Stimulated activated CD8-positive, alpha-beta memory T cell treated with anti-CD3 and anti-CD28 coated beads, Interleukin-4, amount 100 ng/mL, for 1 hour (primary cell): ENCODE measurements at places on chromosomes 4 and X.

- DNase-seq, result no peak
Observed at GRCh38 chr4:169220854-169221411, 49.8 kb downstream of the SH3RF1 start.

GRCh38 chr4:77349364-77349763, 192.4 kb downstream of the CCNG2 start:
- DNase-seq, result no peak

DNA sequence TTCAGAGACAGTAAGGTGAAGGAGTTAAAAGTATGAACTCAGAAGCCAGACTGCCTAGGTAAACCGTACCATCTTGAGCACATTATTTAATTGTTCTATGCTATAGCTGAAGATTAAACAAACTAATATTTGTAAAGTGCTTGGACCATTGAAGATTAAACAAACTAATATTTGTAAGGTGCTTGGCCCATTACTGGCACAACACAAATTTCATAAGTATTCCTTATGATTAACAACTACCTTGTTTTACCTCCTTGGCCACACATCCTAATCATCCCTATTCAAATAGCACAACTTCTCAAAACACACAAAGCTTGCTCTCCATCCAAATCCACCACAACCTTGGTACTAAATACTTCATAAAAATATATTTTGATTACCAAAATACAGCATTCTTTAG, 137.0 kb downstream of the PPP3CA start:
- no peak for DNase-seq

DNA sequence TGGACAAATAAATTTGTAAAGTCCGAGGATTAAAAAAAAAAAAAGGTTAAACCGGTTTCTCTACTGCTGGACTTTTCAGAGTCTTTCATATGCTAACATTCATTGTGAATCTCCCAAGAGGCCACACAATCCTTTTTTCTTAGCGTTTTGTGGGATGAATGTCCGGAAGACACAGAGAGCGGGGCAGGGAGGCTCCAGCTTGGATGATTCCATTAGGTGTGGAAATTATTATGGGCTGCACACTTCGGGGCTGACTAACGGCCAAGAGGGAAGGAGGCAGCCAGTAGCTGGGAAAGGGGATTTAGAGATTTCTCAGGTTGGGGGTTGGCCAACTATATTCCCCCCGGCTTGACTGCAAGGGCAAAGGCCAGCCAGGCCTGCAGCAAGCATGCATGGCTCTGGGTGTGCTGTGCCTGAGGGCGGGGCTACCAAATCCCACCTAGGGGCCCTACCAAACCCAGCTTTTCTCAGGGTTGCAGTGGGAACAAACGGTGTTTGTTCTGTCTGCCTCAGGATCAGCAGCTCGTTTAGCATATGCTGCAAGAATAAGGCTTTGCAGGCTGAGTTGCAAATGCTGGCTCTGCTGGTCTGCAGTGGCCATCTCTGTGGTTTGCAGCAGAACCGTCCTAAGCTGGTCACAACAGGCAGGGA, 28.6 kb downstream of the NYX start:
- DNase-seq, result no peak

GRCh38 chrX:135382260-135382659, 39.5 kb upstream of the SMIM10L2A start:
- no peak for DNase-seq

DNA sequence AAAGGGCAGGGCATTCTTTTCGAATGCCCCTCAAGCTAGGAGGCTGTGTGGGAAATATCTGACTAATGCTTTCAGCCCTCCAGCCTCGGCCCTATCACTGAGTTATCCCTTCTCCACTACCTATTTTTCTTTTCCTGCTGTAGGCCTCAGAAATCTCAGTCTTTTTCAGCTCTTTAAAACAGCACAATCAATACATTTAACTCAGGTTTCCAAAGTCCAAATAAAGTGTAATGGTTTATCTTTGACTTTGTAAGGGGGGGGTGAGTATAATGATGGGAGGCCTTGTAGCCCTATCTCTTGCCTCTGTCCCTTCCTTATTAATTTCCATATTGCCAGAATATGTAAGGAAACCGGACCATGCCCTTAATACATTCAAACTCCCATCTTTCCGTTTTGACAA, 1.6 kb upstream of the WNK3 start:
- no peak for DNase-seq

GRCh38 chrX:49273181-49273727, 3.7 kb downstream of the PPP1R3F start:
- DNase-seq, result no peak

- no peak for DNase-seq
Observed at GRCh38 chr4:141020801-141021261, 112.4 kb downstream of the RNF150 start.

DNA sequence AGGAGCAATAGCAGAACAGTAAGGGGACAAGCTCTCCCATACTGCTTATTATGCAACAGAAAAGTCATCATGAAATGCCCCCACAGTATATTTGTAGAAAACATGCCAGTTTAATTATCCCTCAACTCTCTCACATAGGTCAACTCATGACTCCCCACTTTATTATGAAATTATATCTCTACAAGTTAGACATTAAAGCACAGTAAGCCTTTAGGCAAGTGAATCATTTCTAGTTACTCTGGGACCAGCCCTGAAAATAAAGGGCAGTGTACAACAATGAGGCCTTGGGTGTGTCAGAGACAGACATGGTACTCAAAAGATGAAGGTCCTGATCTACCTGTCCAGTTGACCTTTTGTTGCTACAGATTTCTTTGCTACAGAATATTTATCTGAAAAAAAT, 191.9 kb downstream of the FBXW7 start:
- DNase-seq, result no peak

DNA sequence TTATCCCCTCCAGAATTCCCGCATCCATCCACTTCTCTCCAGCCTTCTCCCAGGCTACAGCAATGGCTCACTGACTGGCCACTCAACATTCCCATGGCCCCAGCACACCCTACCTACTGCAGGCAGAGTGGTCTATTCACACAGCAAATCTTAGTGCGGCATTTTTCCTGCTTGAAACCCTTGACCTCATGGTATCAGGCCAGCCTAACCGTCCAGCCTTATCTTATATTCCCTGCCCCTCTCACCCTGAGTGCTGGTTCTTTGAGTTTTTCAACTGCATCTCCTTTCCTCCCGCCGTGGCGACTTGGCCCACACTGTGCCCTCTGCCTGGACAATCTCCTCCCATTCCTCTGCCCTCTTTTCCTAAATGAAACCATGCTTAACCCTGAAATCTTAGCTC, 10.0 kb upstream of the S100G start:
- no peak for DNase-seq

GRCh38 chrX:35826503-35826902, 28.4 kb downstream of the MAGEB16 start:
- no peak for DNase-seq

- no peak for DNase-seq
Observed at GRCh38 chr4:140061194-140061593, 92.8 kb downstream of the MAML3 start.

- DNase-seq, result no peak
Observed at GRCh38 chr4:4457803-4458553, 71.1 kb downstream of the NSG1 start.

DNA sequence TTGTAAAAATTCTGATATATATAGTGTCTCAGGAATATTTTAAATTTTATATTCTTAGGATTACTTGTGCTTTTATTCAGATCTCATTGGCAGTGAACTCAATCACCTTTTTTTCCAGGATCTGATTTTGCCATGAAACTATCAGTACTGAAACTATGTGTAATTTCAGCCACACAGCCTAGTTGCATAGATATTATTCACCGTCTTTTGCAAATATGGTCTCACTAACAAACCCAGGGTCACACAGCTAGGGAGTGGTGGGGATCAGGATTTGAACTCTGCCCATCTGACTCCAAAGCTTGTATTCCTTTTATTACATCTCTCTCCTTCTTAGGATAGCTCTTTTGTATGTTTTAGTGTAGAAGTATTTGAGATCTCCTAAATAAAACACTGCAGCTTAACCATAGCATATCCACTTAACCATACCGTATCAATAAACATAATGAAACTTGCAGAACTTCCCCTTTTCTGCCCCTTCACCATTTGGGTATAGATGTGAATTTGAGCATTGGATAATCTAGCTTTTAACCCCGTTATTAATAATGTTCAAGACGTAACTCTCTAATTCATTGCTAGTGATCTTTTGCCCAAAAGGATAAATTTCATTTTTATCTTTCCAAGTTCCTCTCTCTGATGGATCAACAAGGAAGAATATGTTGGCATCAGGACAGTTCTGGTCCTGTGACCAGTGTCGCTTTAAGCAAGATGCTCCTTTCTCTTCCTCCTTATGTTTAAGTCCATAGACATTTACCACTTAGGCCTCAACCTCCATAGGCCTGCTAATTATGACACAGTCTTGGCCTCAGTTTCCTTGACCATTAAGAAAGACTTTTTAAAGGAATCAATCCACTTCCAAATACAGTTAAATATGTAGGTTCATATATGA, 74.6 kb downstream of the RAPGEF2 start:
- no peak for DNase-seq

DNA sequence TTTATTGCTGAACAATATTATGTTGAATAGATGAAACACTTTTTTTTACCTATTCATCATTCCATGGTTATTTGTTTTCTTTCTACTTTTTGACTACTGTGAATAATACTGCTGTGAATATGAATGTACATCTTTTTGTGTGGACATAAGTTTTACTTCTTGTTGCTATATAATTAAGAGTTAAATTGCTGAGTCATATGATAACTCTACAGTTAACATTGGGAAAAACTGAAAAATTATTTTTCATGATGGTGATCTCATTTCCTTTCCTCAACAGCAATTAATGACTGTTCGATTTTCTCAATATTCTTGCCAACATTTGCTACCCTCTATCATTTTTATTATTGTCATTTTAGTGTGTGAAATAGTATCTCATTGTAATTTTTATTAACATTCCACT, 106.9 kb upstream of the TECRL start:
- no peak for DNase-seq

DNA sequence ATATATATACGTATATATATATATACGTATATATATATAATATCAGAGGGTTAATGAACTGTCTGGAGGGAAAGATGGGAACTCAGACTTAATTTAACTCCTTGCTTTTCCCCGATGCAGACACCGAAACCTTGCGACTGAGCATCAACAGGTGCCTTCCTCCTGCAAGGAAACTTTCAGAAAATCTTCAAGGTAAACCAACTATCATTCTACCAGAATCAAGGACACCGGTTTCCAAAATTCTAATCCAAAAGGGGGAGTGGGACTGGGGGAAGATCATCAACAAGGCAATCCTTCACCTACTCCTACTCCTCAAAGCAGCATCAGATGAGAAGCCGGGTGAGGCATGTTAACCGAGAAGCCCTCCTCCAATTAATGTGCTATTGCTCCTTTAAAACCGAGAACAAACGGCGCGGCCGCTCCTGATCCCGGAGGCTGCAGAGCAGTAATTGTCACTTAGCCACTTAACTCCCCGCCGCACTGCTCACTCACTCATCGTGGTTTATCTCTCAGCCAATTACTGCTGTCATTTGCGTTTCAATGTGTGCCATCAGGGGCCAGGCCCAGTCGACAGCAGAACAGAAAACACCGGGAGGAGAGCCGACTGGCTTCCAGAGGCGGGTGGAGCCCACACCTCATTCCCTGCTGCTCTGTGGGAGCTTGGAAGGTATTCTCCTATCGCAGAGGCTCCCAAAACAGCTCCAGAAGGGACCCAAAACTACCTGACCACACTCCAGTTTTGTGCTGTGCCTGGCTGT, 61.7 kb downstream of the MAML3 start:
- no peak for DNase-seq

GRCh38 chr4:147723326-147723725, 8.6 kb upstream of the ARHGAP10 start:
- DNase-seq, result no peak

- DNase-seq, result no peak
Observed at GRCh38 chr4:139550724-139551429, 5.1 kb downstream of the SETD7 start.

GRCh38 chr4:77120886-77121508, 36.0 kb upstream of the CCNG2 start:
- no peak for DNase-seq

DNA sequence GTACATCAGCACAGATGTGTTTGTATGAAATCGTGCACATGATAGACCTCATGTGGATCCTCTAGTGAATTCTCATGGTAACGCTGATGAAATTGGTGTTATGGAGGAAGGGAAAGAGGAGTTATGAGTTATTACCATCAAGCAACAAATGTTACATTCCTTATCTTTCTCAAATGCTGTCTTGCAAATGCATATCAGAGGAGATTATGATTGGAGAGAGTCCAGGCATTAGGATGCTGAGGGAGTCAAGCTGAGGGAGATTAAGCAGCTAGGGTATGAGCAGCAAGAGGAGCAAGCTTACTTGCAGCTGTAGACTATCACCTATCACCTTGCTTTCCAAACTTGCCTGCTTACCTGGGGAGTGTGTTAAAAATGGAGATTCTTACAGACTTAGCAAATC, 36.8 kb upstream of the SFRP2 start:
- DNase-seq, result no peak

- DNase-seq, result no peak
Observed at GRCh38 chrX:148354916-148355315, 145.5 kb upstream of the AFF2 start.

DNA sequence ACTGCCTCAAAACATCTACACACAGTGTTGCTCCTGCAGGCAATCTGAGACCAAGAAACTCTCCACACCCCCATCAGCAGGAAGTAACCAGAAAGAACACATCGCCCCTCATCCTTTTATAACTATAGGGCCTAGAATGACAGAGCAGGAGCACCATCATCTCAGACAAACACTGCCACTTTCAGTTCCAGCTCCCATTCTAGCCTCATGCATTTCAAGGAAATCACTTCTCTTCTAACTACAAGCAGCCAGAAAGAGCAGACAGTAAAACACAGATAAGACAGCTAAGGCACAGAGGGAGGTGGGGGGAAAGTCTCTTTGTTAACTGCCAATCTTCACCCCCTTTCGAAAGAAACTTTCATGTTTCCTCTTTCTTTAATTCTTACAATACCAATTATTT, 102.6 kb upstream of the TENT5D start:
- DNase-seq, result no peak

GRCh38 chr4:2059726-2060602, 837 bp downstream of the NAT8L start:
- no peak for DNase-seq

DNA sequence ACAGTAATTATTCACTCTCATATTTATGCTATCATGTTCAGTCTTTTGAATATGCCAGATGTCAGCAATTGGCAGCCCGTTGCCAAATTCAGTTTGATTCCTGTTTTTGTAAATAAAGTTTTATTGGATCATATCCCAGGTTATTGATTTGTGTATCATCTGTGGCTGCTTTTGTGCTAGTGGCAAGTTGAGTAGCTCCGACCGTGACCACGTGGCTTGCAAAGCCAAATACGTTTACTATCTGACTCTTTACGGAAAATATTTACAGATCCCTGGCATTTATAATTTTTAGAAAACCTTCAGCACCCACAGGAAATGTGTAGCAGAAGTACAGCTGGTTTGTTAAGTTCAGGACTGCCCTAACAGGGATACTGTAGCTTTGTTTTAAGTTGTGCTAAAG, 67.4 kb downstream of the VCX2 start:
- DNase-seq, result no peak
